Coronary artery (tissue), 2 donors: ENCODE measurements at places on chromosomes 1 and 21.

DNA sequence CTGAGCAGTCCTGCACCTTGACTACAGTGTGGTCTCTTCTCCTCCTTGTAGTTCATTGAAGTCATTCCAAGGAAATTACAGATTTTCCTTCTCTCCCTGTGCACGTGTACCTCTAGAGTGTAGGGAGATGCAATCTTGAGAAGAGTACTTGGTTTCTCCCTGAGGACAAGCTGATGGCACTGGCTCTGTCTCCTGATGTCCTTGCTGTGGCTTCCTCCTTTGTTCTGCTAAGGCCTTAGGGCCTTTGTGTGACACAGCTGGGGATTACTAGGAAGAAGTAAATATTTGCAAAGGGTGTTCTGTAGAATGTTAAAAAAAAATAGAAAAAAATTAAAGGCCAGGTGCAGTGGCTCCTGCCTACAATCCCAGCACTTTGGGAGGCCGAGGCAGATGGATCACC lies 66.2 kb upstream of the APOBEC4 start:
- DNase-seq, result no peak

GRCh38 chr1:69185378-69185777 lies 382.3 kb upstream of the LRRC7 start:
- DNase-seq, result no peak

DNA sequence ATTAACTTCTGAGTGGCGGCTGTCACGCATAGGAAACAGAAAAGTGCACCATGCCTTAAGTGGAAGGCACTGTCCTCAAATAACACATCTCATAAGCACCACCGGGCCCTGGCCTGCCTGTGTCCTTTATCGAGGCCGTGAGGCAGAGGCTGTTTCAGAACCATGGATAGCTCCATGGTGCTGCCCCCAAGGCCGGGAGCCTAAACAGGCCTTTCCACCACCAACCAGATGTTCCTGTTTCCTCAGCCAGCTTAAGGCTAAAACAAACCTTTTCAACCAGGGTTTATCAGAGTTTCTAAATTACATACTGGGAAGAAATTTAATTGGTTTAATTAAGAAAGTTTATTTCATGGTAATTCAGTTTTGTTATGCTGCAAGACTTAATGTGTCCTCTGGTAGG lies 114.4 kb downstream of the DMRTA2 start:
- DNase-seq, result no peak

- DNase-seq, result no peak
These were observed 20.7 kb downstream of the TRIM33 start for GRCh38 chr1:114490274-114490693.

DNA sequence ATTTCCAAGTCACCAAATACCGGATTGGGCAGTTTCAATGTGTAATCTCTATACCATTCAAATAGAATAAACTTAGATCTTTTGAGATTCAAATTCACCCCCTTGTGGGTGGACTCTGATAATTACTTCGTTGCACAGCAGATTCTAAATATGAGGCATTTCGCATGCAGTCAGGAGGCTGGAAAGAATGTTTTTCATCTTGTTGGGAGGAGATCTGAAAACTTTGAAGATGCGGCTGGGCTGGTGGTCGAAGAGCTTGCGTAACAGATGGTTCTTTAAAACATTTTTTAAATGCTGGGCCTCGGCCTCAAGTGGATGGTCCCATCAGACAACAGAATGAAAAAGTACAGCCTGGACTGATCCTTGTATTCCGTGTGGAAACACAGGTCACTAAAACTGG lies 10.4 kb downstream of the NR5A2 start:
- no peak for DNase-seq

GRCh38 chr1:109636201-109636952 lies 16.7 kb downstream of the AMPD2 start:
- no peak for DNase-seq

DNA sequence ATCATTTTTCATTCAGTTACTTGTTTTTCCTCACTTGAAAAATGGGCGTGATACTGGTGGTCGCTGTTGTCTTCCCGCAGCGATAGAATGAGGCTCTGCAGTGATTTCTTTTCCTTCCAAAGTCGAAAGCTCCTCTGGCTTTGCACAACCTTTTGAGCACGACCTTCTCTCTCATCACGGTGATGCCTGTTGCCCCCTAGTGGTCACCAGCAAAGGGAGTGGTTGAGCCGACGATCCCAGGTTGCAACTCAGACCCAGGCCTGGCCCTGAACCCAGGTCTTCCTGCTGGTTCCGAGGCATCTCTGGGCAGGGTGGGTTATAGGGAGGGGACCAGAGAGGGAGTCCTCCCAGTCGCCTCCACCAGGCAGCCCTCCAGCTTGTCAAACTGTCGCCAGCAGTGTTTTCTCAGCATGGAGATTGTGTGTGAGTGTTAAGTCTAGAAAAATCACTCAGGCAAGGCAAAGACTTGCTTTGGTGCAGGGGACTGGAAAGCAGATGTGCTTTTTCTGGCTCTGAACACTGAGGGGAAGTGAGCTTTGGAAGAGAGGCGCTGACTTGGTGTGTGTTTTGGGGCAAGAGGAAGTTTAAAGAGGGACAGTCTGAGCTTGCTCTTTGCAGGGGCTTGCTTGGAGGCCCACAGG lies 285.3 kb downstream of the CAMTA1 start:
- no peak for DNase-seq

- no peak for DNase-seq
These were observed 616.8 kb downstream of the NCAM2 start for GRCh38 chr21:21614966-21615365.

DNA sequence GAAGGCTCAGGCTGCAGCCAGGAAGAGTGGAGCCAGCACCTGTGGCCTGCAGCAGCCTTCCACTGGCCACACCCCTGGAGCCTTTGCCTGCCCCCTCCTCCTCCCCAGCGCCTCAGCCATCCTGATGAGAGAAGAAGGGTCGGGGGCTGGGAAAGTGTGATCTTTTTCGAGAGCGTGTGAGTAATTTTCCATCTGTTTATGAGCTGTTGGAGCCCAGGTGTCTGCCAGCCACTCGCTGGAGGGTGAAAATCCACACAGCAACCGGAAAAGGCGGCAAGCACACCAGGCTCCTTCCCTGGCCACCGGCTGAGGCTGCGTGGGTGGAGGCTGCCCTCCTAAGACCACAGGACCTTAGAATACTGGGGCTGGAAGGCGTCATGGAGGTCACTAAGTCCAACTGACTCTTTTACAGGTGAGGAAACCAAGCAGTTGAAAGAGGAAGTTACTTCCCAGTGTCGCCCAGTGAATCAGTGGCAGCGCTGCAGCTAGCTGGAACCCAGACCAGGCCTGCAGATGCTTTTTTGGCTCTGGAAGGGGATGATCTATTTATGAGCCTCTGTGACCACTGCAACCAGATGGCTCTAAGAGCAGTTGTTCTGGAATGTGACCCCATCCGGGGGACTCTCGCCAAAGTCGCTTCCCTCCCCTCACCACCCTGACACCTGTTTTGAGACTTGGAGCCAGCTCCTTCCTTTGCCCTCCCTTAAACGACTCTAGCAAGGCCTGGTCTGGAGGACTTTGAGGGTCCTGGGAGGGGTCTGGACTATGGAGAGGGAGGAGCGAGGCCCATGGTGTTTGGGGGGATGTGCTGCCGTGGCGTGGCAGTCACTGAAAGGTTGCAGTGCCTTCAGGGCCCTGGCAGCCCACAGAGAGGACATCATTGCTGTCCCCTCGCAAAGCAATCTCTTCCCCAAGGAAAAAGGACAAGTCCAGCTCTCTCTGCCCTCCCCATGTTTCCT lies 54.5 kb downstream of the LGR6 start:
- DNase-seq, result peak; percentile 62

DNA sequence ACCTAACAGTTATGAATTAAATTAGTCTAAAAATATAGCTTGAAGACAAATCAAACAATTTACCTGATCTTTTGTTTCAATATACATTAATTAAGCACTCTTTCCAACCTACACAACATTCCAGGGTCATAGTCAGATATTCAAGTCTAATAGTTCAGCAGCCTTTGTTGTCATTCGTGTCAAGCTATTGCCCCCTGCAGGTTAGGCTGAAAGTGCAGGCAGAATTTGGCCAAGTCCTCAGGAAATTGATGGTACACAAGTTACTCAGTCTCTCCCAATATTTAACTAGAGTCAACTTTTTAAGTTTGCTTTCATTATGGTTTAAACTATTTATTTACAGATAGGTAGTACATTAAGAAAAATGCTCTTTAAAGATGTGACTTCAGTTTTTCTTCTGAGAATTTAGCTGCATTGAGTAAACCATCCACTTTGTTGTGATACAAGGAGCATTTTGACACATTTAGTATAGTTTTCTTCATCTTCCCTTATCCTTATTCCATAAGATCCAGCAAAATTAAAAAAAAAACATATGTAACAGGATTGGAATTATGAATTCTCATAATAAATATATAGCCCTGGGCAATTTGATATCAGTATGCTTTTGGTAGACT lies 130.3 kb upstream of the DPYD start:
- DNase-seq, result no peak

DNA sequence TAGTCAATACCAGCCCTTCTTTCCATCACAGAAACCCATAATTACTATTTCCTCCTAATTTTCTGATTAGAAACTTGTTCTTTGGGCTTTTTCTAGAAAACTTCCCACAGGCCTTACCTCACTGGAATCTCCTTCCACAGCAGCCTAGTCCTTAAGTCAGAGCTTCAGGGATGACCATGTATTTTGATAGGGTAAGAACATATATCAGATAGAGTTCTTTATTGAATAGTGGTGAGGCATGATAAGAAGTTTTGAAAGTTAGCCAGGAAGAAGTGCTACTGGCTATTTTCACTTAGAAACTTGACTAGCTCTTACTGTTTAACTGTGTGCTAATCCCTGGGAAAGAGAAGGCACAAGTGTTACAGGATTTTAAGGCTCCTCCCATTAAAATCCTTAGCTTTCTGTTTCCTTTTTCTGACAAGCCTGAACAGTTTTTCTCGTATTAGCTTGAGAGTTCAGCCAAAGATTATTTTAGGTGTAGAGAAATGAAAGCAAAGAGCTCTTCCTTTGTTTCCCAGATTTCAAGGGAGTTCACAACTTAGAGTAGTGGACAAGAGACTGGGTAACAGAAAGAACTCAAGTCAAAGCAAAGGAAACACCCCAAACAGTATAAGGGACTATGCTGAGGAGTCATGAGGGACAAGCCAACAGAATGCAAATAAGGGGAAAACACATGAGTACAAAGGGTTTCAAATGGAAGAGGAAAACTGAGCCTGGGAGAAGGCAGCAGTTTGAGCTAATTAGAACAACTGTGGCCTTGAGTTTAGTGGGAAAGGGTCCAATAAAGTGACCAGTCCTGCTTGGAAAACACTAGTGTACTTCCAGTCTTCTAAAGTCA lies 37.2 kb upstream of the AIM2 start:
- no peak for DNase-seq

GRCh38 chr1:17791480-17791879 lies 36.3 kb downstream of the ACTL8 start:
- DNase-seq, result peak; percentile 43

- no peak for DNase-seq
These were observed 8.9 kb downstream of the CR2 start for GRCh38 chr1:207463021-207463420.
